ENCODE measurements at places on chromosomes 5 and 9.

- DNase-seq = peak; percentile 58
These were observed 274.9 kb downstream of the EFNA5 start for GRCh38 chr5:107395632-107396350.

GRCh38 chr5:135718151-135718550 lies 116.3 kb upstream of the SLC25A48 start:
- peak; percentile 70 for DNase-seq

DNA sequence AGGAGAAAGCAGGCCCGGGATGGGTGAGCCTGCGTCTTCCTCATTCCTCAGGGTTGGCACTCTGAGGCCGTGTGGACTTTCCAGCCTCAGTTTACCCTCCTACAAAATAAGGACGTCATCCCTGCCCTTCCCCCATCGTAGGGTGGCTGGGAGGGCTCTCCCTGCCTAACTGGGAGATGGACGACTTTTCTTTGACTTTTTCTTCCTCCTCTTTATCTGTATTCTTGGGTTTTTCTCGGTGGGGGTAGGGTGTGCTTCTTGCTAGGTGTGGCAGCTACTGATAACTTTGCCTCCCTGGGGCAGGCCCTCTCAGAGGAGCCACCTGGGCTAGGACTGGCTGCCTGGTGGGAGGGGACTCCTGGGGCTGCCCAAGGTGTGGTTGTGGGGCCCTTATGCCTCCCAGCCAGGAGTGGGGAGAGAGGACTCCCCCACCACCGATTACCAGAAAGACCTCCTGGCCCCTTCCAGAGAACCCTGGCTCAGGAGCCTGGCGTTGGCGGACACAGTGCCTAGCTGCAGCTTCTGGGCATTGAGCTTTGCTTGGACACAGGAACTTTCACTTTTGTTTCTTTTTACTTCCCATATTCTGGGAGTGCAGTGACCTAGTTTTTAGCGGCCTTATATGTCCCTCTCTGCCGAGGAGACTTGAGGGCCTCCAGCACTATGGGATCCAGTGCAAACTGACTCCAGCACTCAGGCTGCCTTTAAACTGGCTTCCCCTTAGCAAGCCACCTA lies 6.1 kb downstream of the GLIPR2 start:
- DNase-seq = no peak

- peak; percentile 99 for DNase-seq
These were observed 87.0 kb upstream of the TNC start for GRCh38 chr9:115204904-115205453.

DNA sequence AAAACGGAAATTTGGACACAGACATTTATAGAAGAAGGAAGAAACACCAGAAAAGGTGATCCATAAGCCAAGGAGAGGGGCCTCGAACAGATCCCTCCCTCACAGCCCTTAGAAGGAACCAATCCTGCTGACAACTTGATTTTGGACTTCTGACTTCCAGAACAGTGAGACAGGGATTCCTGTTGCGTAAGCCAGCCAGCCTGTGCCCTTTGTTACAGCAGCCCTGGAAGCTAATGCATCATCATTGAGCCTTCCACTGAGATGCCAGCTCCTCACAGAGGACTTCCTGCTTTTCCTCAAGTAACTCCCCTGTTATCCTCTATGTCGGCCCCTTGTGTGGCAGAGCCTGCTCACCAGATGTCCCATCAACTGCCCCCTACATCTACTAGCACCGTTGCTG lies 94.1 kb downstream of the JMY start:
- peak; percentile 19 for DNase-seq

DNA sequence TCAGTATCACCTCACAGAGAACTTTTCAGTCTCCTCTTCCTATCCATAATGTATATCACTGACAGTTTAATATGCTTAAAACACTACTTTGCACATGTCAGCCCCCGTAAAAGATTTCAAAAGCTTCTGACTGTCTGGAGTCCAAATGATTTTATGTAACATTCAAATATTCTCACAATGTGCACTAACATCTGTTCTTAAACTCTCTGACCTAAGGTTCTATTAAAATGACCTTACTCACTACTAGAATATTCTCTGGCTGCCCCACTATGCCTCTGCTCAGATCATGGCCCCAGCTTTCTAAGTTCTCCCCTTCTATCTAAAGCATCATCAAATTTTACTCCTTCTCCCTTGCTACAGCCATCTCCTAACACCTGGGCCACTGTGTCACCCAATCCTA lies 52.5 kb downstream of the AP3B1 start:
- DNase-seq = no peak

DNA sequence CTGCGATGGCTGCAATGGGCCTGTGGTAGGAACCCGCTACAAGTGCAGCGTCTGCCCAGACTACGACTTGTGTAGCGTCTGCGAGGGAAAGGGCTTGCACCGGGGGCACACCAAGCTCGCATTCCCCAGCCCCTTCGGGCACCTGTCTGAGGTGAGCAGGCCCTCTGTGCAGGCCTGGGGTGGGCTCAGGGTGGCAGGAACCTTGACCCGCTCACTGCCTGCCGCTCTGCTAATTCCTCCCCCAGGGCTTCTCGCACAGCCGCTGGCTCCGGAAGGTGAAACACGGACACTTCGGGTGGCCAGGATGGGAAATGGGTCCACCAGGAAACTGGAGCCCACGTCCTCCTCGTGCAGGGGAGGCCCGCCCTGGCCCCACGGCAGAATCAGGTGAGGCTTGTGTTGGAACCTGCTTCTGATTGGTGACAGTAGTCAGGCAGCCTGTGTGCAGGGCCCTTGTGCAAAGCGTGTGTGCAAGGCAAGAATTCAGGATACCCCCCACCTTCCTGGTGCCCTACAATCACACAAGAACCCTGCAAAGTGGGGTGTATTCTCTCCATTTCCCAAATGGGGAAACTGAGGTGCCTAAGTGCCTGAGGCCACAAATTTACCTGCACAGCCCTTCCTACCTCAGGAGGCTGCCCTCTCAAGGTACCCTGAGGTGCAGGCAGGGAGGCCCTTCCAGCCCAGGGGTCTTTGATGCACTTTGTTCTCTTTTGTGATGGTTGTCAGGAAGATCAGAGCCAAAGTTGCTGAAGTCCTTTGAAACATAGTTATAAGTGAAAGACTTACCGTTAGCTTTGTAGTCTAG lies 3.4 kb downstream of the SQSTM1 start:
- no peak for DNase-seq

- DNase-seq = no peak
These were observed 152.5 kb upstream of the CLINT1 start for GRCh38 chr5:158011422-158011821.

GRCh38 chr5:68555907-68556681 lies 340.5 kb downstream of the PIK3R1 start:
- DNase-seq = no peak

DNA sequence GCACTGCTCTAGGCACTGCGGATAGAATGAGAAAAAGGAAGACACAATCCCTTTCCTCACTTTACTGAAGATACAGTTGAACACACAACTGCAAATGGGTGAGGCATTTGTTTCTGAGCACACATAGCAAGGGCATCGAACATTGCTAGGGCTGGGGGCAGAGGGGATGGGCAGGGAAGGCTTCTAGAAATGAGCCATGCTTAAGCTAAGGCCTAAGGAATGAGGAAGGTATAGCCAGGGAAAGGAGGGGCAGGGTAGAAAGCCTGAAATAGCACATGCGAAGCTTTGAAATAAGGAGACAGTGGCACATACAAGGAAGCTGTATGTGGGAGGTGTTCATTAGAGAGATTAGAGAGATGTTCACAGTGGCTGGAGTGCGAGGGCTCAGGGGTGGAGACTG lies 92.7 kb downstream of the KIF4B start:
- no peak for DNase-seq

GRCh38 chr5:95317687-95318086 lies 32.8 kb upstream of the MCTP1 start:
- no peak for DNase-seq

DNA sequence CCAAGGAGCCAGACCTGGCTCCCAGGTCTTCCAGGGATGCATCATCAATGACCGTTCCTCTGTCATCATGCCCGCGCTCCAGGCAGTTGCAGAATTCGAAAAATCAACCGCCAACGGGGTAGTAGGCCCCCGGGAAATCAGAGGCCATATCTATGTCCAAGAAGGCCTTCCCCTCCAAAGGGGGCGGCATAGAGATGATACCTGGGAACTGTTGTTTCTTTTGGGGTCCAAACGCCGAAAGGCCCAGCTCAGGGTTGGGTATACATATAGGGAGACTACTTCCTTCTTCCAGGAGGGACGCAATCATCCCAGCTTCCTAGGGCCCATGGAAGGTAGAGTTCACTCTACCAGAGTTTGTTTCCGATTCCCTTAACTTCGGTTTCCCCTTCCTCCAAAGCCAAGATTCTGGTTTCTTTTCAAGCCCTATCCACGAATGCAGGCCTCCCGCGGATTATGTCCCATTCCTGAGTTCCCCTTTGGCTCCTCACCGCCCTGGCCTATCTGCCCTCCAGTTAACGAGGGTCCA lies 754 bp downstream of the DCAF12 start:
- no peak for DNase-seq

DNA sequence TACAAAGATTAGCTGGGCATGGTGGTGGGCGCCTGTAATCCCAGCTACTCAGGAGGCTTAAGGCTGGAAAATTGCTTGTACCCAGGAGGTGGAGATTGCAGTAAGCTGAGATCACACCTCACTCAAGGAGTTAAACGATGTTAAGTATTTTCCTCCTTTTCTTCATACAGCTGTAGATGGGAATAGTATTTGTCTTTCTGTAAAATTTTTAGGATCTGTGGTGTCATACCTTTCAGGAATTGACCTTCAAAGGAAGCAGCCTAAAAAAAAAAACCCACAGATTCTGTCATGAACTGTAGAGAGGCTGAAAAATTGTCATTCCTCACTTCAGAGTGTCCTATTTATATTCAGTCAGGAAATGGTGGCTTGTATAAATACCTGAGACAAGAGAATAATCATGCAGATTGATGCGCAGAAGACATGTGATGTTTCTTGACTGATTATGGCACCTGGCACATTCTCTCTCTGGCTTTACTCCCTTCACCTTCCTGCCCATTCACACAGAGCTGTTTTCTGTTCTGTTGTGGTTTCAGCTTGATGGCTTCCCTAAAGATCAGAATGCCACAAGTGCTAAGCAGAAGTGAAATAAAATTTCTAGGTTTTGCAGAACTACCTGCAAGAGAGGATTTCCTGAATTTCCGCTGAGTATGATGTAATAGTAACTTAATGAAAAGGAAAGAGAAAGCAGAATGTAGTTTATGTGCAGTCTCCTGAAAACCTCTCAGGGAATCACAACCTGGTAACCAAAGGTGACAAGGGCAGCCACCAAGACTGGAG lies 3.8 kb downstream of the IFNA1 start:
- no peak for DNase-seq

- DNase-seq = peak; percentile 4
These were observed 270.2 kb upstream of the BRINP1 start for GRCh38 chr9:119639287-119639955.

- no peak for DNase-seq
These were observed 25.3 kb upstream of the RNU6ATAC start for GRCh38 chr9:134189470-134190231.

DNA sequence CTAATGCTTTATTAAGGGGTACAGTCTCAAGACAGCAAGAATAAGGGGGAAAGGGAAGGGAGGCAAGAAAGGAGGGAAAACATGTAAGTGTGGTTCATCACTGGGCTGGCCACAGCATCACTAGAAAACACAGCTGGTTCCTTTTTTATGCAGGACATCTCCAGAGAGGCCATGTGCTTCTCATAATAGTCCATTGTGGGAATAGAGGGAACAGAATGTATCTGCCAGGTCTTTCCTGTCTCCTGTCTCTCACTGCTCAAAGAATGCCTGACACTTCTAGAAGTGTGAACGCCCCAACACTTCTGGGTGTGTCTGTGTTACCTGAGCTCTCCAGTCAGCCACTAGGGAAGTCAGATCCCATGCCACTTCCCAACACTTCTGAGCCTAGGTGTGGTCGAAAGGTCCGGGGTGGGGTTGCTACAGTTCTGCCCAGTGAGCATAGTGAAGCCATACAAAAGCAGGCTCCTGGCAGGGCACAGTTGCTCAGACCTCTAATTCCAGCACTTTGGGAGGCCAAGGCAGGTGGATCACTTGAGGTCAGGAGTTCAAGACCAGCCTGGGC lies 255.6 kb upstream of the SLC30A5 start:
- DNase-seq = no peak

DNA sequence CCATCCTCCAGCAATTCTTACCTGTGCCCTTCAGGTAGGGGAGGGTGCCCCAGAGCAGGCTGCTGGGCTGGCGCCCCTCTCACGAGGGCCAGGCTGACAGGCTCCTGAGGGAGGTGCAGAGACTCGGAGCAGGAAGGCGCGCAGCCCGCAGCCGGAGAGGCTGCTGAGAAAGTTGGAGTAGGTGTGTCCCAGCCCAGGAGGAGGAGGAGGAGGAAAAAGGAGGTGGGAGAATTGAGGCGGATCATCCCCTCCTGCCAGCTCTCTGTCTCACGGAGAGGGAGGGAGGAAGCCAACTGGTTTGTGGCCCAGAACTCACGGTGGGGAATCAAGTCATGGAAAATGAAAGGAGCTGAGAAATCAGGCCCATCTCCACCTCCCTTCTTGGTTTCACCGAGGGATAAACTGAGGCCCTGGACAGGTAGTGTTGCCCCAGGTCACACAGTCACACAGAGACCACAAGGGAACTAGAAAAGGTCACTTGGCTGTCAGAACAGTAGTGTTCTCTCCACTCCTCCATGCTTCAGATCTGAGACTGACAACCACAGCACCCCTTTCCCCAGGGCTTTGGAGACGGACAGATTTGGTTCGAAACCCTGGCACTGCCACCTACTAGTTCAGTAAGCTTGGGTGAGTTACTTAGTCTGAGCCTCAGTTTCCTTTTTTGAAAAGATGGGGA lies at the start of gene FAT2:
TSS of gene FAT2 (minus strand) at position 188 of the 676 bp plus-strand sequence. CDS start 22,400 bp downstream, outside the sequence.
- DNase-seq = no peak

DNA sequence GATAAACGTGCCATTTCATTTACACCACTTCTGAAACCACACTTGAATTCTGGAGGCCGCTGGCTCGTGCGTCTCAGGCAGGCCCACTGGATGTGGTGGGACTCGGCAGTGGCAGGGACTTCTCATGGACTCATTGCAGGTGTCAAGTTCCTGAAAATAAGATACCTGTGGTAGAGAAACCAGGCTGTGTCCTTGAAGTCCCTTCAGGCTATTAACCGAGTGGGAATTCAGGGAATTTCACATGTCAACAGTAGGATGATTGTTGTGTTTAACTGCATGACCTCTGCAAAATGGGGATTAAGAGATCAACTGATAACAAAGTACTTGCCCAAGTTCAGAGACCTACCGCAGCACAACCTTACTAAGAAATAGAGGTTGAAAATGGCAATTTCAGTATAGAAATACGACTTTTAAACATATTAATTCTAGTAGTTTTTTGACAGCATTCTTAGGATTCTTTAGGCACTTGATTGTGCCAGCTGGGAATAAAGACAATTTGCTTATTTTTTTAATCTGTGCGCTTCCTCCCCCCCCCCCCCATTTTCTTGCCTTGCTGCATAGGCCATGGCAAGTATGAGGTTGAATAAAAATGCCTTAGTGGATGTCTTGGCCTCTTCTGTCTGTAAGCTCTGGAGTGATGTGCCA lies 26.8 kb downstream of the TRIP13 start:
- DNase-seq = peak; percentile 78

DNA sequence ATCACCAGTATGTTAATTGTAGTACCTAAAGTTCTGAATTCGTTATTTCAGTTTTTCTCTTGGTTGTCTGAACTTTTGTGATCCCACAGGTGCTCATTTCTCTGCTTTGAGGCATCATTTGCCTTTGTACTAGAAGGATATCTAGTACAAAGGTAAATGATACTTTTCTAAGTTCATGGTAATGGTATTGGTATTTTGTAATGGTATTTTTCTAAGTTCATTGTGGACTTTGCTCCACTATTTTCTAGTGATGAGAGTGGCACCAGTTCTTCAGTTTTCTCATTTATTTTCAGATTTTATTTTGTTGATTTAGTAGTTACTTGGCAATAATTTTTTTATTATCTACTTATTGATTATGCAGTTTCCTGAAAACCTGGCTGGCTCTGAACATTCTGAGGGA lies 42.0 kb downstream of the RAB24 start:
- no peak for DNase-seq
